ENCODE measurements at places on chromosomes 6 and 20.
A peak's percentile ranks its signal among the peaks of the same experiment; 100 is the strongest.

- DNase-seq = peak; percentile 32
Measured at GRCh38 chr6:161444464-161444863, 170.6 kb upstream of the AGPAT4 start.

- peak; percentile 68 for DNase-seq
Measured at GRCh38 chr6:169990095-169991030, 238.9 kb downstream of the ERMARD start.

DNA sequence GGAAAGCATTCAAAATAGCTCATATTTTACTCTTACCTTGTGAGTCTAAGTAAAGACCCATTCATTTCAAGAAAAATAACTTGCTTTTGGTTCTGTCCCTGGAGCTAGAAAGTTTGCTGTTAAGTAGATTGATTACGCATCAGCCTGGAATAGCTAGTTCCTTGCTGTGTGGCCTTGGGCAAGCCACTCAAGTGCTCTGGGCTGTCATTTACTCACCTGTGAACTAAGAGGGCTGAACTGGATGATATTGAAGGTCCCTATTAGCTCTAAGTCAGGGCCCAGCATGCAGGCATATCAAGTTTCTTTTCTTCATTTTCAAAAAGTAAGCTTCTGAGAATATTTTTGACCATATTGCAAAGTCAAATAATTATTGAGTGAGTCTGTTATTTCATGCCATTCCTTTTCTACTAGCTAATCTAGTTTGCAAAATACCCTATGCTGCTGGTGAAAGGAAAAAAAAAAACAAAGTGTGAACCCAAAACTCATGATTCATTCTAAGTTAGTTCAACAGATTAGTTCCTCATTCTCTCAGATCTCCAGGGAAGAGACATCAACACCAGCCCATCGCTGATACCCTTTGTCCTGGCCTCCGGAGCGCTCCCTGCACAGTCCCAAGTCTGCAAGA lies 106.5 kb upstream of the GMDS start:
- no peak for DNase-seq

GRCh38 chr6:84016029-84016428 lies 17.5 kb upstream of the MRAP2 start:
- no peak for DNase-seq

GRCh38 chr20:15339264-15339663 lies 1001.9 kb upstream of the FLRT3 start:
- no peak for DNase-seq

DNA sequence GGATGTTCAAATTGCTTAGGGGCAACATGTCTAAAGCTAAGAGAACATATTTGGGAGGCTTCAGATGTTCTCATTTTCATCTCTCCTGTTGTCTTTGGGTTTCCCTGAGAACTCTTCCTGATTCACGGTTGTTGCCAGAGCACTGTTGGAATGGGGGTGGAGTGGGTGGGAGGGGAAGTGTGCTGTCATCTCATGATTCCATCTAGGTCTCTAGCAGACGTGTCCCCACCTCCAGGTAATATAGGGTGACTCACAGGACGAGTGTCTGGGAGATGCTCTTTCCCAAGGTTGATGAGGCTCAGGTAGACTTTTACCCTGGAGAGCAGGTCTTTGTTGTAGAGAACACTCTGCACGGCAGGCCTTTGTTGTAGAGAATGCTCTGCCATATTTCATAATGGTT lies 636.9 kb downstream of the QKI start:
- no peak for DNase-seq

DNA sequence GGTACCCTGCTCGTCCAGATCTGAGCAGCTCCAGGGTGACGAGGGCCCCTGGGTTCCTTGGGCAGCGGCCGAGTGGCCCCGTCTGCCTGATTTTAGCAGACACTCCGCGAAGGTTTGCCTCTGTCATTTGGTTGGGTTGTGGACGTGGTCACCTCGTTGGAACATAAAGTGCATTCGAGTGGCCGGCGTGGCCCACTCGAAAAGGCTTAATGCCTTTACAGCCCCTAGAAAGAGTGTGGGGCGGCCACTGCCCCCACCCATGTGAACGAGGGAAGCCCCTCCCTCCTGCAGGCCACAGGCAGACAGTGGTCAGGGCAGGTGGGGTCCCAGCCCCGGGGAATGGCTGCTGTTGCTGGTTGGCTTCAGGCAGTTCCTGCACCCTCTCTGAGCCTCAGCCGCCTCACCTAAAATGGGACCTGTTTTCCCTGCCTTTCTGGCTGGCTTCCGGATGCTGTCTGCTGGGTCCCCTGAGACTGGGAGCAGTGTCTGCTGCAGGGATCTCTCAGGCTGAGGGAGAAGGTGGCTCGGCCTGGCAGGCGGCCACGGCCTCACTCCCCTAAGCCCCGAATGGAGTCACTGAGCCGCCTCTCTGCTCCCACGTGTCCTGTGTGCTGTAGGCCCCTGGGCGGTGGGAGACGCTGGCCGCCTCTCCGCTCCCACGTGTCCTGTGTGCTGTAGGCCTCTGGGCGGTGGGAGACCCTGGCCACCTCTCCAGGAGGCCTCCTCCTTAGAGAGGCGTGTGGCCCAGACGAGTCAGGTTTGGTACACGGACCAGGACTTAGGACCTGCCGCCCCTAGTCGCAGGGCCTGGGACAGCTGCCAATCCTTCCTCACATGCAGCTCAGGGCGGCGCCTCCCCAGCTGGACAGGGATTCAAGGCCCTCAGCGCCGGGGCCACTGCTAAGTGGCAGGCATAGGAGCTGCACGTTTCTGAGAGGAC lies 233.0 kb downstream of the ERMARD start:
- DNase-seq = no peak

- no peak for DNase-seq
Measured at GRCh38 chr6:129651291-129651691, 58.7 kb downstream of the ARHGAP18 start.

- no peak for DNase-seq
Measured at GRCh38 chr20:22924949-22925612, 110.0 kb upstream of the SSTR4 start.
